ENCODE measurements at places on chromosomes 2 and 18. TPM values are rescaled to one million over a fixed set of nuclear protein-coding genes. Genes with fewer than 3 reads are reported as not detected.

The NMUR1 gene
- total RNA-seq: 0.14 TPM

The FSHR gene
- not detected for total RNA-seq

The PIEZO2 gene
- total RNA-seq: not detected

The NHEJ1 gene
- total RNA-seq: 7.2 TPM

The LRATD1 gene
- total RNA-seq: not detected

The NEU4 gene
- 6.8 TPM for total RNA-seq

- no peaks in the 10 kb centered on the region for H3K27me3 ChIP-seq
- H3K4me1 ChIP-seq: no peaks in the 10 kb centered on the region
- no peak overlapping the region for H3K27ac ChIP-seq
- no peaks in the 10 kb centered on the region for H3K36me3 ChIP-seq
- no peak for DNase-seq
Measured at GRCh38 chr2:209277444-209277843, 146.4 kb upstream of the MAP2 start.

- H3K27me3 ChIP-seq: no peaks in the 10 kb centered on the region
- H3K4me3 ChIP-seq: no peak overlapping the region
- no peaks in the 10 kb centered on the region for H3K36me3 ChIP-seq
- H3K4me1 ChIP-seq: peaks cover 3% of the 10 kb centered on the region
- H3K27ac ChIP-seq: no peak overlapping the region
Measured at GRCh38 chr2:196101325-196101991, 32.8 kb upstream of the DNAH7 start.

DNA sequence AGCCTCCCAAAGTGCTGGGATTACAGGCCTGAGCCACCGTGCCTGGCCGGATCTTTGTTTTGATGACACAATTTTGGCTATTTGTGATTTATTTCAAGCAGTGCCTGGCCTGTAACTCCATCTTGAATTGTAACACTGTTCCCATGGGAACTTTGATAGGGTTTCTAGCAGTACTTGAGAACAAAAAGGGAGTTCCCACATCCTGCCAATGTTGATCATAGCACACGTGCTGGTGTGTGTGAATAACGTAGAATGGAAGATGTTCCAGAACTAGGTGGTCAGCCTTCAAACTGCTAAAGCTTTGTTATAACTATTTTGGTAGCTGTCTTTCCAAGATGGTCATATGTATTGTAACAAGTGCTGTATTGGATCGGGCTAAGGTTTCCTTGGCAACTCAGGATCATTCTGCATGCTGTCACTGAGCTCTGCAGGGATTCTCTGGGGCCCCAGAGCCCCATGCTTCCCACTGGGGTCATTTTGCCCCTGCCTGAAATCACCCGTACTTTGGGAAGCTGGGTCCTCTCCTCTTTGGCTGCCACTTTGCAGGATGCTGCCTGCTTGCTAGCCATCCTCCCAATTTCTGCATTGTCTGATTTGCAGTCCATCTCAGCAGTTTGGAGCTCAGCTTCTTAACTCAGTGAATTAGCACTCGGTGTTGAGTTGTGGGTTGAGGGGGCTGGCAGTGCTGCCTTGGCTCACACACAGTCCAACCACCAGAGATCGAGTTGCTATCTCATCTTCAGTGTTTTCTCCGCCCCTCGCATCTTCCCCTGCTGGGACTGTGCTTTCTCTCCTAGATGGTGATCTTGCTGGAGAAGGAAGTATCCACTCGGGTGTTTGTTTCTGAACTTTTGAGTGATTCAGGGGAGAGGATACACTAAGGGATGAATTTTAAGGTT lies 26.8 kb downstream of the SH3RF3 start:
- H3K4me3 ChIP-seq: no peak overlapping the region
- no peaks in the 10 kb centered on the region for H3K4me1 ChIP-seq
- no peaks in the 10 kb centered on the region for H3K27me3 ChIP-seq
- H3K36me3 ChIP-seq: no peaks in the 10 kb centered on the region
- DNase-seq: no peak

GRCh38 chr18:25164211-25164847 lies 187.6 kb downstream of the ZNF521 start:
- peaks cover 5% of the 10 kb centered on the region for H3K4me1 ChIP-seq
- no peak overlapping the region for H3K27ac ChIP-seq
- peak overlapping the region; percentile 17 for H3K4me3 ChIP-seq
- no peaks in the 10 kb centered on the region for H3K36me3 ChIP-seq
- no peaks in the 10 kb centered on the region for H3K27me3 ChIP-seq
- DNase-seq: no peak

DNA sequence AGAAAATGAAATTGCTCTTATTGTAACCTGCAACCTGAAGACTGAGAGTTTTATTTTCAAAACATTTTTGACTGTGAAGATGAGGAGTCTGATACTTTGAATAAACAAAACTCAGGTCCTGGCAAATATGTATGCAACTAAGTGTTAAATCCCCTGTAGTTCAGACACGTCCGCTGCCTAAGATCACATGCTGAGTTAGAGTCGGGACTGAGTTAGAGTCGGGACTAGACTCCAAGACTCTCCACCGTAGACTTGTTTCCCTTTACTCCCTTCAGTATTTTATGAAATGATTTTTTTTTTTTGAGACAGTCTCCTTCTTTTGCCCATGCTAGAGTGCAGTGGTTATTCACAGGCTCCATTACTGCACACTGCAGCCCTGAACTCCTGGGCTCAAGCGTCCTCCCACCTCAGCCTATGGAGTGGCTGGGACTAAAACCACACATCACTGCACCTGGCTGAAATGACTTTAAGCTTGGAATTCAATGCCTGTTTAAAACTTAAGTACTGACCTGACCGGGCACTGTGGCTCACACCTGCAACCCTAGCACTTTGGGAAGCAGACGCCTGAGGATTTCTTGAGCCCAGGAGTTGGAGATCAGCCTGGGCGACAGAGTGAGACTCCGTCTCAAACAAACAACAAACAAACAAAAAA lies 28.0 kb upstream of the PMAIP1 start:
- H3K27me3 ChIP-seq: no peaks in the 10 kb centered on the region
- no peak for DNase-seq

DNA sequence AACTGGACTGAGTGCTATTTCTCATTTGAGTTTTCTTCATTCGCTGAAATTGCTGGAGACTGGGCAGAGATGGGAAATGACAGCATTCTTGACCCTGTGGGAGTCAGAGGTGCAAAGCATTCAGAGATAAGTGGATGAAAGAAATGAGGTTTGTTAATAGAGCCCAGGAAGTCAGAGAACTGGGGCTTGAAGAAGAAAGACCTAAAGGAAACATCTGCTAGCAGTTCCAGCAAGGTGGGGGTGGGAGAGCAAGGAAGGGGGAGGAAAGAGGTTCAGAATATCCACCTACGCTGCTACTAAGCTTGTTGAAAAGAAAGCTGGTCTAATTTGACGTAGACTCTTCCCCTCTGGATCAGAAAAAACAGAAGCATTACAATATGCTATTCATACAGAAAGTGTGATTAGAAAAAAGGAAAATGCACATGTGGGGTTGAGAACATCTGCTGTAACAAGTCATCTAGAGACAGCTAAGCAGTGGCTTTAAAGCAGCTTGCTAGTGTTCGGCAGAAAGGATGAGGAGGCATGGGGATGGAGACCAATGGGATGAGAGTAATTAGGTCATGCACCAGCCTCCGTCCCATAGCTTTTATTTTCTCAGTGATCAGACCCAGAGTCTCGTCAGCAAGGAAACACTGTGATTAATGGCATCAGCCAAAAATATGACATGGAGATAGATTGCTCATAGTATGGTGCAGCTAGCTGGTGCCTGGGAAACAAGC lies 29.7 kb downstream of the NAB1 start:
- H3K36me3 ChIP-seq: no peaks in the 10 kb centered on the region
- no peaks in the 10 kb centered on the region for H3K27me3 ChIP-seq
- no peak for DNase-seq
- H3K4me1 ChIP-seq: peaks cover 25% of the 10 kb centered on the region
- peak overlapping the region; percentile 4 for H3K4me3 ChIP-seq
- no peak overlapping the region for H3K27ac ChIP-seq

DNA sequence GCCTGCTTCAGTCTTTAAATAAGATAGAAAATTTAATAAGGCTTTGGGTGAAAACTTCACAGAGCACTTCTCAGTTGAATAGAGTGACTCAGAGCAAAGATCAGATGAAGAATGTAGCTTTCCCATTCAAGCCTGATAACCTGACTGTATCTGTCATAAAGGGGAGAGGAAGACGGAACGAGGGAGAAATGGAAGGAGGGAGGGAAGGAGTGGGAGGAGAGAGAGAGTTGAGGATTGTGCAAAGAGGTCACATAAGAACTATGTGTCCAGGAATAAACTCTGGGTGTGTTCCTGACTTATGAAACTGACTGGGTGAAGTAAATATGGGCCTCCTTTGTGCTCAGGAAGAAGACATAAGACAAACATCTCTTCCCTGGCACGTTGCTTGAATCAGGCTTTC lies 385.5 kb downstream of the LPIN1 start:
- no peaks in the 10 kb centered on the region for H3K36me3 ChIP-seq
- no peaks in the 10 kb centered on the region for H3K27me3 ChIP-seq
- no peak overlapping the region for H3K4me3 ChIP-seq
- DNase-seq: no peak

- H3K27me3 ChIP-seq: no peaks in the 10 kb centered on the region
- H3K36me3 ChIP-seq: no peaks in the 10 kb centered on the region
- no peaks in the 10 kb centered on the region for H3K4me1 ChIP-seq
Measured at GRCh38 chr18:34838669-34839068, 128.6 kb downstream of the DTNA start.

- DNase-seq: no peak
- H3K36me3 ChIP-seq: no peaks in the 10 kb centered on the region
- no peaks in the 10 kb centered on the region for H3K27me3 ChIP-seq
- H3K4me3 ChIP-seq: no peak overlapping the region
Measured at GRCh38 chr2:205670292-205670691, 12.0 kb upstream of the NRP2 start.

DNA sequence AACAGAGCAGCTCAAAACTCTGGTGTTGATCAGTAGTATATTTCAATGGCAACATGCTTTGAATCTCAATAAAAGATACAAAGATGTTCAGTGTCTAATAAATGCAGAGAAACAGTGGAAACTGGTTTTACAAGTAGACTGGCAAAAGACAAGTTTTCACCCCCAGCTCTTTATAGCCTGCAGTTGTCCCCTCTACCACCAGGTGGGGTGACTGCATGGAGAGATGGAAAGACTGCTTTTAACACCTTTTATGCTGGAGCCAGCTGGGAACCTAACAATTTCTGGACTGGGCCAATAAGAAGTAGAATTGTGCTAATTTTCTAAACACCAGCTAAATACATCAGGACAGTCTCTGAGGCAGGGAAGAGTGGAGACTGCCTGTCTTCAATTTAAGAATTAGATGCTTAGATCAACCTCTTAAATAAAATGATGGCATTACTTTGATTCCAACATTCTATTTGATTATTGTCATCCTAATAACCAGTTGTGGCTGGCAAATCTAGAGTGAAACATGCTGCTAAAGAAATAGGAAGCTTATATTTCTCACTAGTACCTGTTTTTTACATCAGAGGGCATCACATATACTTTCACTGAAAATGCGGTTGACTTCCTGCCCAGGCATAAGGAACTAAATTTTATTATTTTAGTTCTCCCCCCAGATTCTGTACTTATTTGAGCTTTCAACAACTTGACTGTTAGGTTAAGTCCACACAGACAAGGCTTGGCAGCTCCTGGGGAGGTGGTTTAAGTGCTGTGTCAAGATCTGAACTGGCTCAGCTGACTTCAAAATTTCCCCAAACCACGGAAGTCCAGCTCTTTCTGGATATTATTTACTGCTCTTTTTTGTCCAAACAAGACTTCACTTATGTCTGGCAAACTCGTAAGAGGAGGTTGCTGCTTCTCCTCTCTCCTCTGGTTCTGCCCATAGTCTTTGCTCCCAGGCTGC lies 140.5 kb downstream of the TPGS2 start:
- H3K27me3 ChIP-seq: no peaks in the 10 kb centered on the region
- no peaks in the 10 kb centered on the region for H3K36me3 ChIP-seq
- H3K4me1 ChIP-seq: no peaks in the 10 kb centered on the region
- H3K4me3 ChIP-seq: no peak overlapping the region

- H3K27me3 ChIP-seq: no peaks in the 10 kb centered on the region
- no peak overlapping the region for H3K27ac ChIP-seq
- H3K4me3 ChIP-seq: no peak overlapping the region
- H3K4me1 ChIP-seq: no peaks in the 10 kb centered on the region
Measured at GRCh38 chr2:167954495-167954894, 292.9 kb downstream of the STK39 start.

DNA sequence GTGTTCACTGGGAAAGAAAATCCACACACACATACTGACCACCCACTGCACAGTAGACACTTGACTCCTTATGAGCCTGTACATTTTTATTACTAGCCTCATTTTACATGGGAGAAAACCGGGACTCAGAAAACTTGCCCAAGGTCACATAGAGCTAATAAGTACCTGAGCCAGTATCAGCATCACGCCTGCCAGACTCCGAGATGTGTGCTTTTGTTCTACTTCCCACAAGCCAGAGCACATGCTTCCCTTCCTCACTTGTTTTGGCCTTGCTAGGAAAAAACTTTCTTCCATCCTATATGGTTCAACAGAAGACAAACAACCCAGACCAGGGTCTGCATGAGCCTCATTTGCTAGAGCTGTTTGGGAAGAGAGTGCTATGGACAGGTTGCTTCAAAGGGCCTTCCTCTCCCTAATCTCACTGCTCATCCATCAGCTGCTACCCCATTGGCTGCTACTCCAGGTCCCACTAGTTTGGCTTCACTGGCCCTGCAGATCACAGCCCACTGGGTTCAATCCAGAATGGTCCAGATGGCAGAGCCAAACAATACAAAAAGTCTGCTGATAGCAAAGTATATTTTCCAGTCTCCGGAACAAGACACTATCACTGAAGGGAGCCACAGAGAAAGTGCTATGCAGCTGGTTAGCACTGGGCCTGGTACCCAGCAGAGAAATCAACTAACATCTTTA lies 63.9 kb downstream of the STK39 start:
- no peak overlapping the region for H3K27ac ChIP-seq
- H3K27me3 ChIP-seq: no peaks in the 10 kb centered on the region
- H3K36me3 ChIP-seq: peaks cover 9% of the 10 kb centered on the region
- no peak overlapping the region for H3K4me3 ChIP-seq

DNA sequence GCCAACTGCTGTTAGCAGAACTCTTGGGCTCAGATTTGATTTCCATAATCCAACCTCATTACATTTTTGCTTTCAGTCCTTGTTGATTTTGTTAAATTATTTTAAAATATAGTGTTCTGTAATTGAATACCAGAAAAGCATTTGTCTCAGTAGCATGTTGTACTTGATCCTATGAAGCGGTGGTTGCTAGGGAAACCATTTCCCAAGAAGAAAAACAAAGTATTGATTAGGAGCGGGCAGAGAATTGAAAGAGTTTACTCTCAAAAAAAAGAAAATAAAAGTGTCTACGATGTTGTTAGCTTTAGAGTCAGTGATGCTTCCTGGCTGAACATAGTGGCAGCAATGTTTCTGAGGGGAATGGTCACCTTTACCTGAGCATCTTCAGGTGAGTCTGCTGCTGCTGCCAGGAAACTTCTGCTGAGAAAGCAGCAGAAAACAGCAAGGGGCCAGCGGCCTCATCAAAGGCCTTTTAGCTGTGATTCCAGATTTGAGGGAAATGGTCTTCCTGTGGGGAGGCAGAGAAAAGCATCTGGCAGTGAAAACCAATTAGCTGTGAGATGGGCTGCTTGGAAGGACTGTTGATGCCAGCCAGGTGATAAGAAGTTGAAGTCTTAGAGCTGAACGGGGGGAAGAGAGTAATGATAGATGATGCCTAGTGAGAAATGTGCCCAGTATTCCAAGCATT lies 37.1 kb downstream of the CRIM1 start:
- no peaks in the 10 kb centered on the region for H3K4me1 ChIP-seq
- no peak for DNase-seq
- H3K36me3 ChIP-seq: no peaks in the 10 kb centered on the region
- H3K27ac ChIP-seq: no peak overlapping the region
- no peak overlapping the region for H3K4me3 ChIP-seq

All from CD4-positive, alpha-beta T cell (primary cell).